NCI-H510A treated with DMSO at 0.1 percent for 48 hours (cell line): ENCODE measurements at places on chromosomes 2 and 18.

DNA sequence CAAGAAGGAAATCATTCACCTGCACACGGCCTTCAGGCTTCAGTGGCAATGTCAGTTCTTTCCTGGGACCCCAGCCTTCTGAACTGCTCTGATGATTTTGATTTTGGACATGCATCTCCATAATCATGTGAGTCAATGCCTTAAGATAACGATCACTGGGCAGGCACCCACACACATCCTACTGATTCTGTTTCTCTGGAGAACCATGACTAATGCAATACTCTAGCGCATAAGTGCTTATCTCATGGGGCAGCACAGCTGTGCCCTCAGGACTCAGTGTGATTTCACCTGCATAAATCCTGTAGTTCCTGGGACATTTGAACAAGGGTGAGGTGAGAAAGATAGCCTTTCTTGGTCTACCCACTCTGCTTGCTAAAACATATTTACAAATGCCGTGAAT is 144.6 kb downstream of the AKAIN1 start:
- DNase-seq: no peak

DNA sequence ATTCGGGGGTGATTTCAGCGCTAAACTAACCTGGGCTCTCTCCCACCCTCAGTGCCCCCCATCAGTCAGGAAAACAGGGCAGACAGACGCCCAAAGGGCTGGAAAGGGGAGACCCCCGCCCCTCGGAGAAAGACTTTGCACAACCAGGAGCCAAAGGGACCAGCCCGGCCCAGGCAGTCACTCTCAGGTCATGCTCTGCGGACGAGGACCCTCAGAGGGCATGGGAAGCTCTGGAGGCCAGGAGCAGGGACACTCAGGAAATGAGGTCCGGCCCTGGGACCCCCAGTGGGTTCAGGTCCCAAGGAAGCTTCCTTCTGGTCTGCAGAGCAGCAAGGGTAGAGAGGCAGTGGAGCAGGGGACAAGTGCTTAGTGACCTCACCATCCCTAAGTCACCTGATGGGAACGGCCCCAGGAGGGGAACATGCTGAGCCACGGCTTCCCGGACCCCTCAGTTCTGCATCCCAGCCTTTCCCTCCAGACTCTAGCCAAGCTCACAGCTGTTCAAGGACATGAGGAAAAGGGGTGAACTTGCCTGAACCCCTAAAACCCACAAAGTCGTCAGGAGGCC is 88.0 kb upstream of the GPC1 start:
- no peak for DNase-seq

- DNase-seq: no peak
Measured at GRCh38 chr2:2856723-2857415, 520.7 kb downstream of the EIPR1 start.

GRCh38 chr2:215967590-215968378 is 45.6 kb downstream of the MREG start:
- no peak for DNase-seq

GRCh38 chr2:70081221-70081620 is 6.1 kb upstream of the PCBP1 start:
- DNase-seq: no peak

- no peak for DNase-seq
Measured at GRCh38 chr2:98301469-98301868, 44.8 kb upstream of the CNGA3 start.

DNA sequence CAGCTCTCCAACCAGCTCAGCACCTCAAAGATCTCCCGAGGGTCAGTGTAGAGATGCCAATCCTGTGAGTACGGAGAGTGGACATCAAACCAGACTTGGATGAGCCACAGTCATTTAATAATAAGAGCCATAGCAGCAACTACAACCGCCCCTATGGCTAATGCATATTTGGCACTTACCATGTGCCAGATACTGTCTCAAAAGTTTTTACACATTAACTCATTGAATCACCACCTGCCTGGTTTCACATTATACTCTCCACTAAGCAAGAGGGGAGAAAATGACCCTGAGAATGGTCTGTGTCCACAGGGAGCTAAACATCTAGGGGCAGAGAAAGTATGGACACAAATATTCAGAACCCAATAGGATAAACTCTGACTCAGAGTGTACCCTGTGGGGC is 2.6 kb downstream of the CNPPD1 start:
- DNase-seq: no peak

- DNase-seq: no peak
Measured at GRCh38 chr2:13583609-13584008, 866.9 kb downstream of the TRIB2 start.

DNA sequence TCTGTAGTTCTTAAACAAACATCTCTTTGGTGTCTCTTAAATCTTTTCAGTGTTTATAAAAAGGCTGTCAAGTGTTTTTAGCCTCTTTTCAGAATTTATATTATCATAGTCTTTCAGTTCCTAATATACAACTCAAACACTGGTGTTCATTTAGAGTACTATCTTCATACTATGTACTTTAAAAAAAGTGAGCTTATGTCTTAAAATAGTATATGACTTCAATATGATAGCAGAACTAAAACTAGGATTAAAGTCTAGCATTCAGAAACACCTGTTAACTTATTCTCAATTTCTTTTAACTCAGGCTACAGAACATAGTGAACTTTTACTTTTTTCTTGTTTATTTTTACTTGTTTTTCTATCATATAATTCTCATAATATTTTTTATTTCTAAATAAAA is 14.7 kb upstream of the IKZF2 start:
- DNase-seq: no peak

DNA sequence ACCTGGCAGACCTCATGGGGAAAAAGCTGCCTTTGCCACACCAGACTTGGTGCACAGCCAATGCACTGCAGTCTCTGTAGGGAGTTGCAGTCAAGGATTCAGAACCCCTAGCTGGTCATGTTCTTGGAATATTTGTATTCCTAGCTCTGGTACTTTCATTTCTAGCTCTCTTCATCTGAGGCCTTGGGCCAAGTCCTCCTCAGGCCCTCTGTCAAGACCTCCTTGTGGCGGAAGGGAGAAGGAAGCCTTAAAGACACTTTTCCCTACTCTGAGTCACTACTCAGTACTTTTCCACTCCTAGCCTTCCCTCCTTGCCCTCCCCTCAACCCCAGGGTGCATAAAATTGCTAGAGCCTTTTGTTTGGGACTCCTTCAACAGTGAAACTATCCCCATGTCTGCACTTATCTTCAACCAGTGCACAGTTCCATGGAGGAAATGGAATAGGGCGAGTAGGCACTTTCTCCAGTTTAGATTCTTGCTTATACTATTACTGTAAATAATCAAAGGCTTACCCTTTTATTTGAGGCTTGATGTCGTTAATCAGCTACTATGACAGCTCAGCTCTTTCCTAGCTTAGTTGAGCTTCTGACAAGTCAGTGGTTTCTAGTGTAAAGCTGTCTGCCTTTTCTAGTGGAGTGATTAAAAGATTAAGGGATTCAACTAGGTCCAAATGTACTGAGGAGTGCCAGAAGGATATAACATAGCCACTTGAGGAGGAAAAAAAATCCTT is 15.8 kb downstream of the M1AP start:
- DNase-seq: no peak

- DNase-seq: no peak
Measured at GRCh38 chr2:33213244-33213643, 263.2 kb upstream of the RASGRP3 start.

DNA sequence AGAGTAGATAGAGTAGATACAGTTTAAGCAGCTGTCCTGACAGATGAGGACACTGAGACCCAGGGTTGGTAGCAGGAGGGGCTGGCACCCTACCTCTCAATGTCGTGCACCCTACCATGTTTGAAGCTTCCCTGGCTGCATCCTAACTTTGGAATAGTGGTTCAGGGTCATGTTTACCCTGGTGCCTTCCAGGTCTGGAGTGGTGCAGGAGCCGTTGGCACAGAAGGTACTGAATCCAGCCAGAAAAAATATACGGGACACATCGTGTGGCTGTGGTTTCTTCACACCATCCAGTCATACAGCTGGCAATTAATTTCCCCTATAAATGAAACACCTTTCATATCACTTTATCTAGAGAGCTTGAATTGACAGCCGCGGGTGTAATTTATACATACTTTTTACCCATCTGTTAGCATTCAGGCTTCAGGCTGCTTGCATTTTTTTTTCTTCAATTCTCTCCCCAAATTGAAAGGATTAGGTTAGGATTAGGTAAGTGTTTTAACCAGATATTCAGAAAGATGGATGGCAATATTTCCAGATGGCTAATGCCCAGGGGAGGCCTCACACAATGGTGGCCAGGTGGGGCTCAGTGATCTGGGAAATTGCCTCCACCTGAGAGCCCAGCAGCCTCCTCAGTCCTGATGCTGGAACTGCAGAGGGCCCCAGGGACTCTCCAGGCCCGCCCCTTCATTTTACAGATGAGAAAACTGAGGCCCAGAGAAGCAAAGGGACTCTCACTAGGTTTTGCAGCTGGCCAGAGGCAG is 127.0 kb downstream of the CELF4 start:
- no peak for DNase-seq

GRCh38 chr2:76668279-76668678 is 853.9 kb downstream of the LRRTM4 start:
- DNase-seq: no peak

- DNase-seq: no peak
Measured at GRCh38 chr18:48920408-48921038, 30.2 kb downstream of the SMAD7 start.

DNA sequence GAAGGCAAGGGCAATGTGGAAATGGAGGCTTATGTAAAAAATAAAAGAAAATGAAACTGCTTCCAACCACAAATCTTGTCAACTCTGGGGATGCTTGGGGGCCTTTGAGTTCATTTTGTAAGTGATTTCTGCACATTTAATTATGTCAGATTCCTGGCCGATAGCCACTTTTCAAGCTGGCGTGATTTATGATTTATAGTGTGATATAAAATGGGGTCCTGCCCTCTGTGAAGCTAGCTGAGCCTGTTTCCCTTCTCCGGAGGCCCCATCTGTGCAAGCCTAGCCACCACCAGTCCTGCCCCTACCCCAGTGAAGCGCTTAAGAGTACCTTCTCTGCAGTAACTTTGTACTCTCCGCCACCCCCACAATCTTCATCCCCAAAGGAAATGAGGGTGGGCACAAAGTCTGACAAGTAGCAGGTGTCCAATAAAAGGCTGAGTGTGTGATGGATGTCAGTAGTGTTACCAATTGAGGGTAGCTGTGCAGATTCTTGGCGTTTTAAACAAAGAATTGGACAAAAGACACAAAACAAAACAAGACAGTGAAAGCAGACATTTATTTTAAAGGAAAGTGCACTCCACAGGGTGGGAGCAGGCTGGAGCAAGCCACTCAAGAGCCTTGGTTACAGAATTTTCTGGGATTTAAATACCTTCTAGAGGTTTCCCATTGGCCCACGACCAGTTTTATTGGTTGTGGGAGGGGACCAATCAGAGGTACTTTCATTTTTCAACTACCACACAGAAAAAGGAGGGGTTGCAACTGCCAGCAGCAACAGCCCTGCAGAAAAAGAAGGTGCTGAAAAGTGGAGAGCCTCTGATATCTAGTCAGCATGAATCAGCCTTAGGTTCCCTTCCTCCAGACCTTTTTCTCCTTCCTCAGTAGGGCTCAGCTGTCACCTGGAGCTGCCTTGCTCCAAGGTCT is 39.0 kb upstream of the SIX3 start:
- no peak for DNase-seq

DNA sequence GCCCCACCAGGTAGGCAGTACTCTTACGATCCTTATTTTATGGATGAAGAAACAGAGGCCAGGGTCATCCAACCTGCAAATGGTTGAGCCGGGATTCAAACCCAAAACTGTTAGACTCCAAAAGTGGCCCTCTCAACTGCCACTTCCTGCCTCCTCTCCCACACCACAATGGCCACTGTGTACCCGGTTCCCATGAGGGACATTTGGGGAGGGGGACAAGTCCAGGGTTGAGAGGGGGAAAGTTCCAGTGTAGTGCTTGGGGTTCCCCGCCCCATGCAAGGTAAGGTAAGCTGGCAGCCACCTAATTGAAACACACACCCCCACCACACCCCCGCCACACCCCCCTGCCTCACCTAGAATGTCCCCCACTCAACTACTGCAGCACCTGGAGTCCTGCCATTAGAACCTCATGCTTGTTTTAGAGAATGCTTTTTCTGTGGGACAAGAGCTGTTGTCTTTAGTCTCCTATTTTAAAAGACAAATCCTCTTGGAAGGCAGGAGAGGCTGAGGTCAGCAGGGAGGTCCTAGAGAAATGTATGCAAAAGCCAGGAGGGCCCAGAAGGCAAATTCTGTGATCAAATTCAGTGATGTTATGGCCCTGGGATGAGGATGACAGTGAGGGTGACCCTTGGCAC is 145.2 kb downstream of the ZFP36L2 start:
- DNase-seq: no peak

DNA sequence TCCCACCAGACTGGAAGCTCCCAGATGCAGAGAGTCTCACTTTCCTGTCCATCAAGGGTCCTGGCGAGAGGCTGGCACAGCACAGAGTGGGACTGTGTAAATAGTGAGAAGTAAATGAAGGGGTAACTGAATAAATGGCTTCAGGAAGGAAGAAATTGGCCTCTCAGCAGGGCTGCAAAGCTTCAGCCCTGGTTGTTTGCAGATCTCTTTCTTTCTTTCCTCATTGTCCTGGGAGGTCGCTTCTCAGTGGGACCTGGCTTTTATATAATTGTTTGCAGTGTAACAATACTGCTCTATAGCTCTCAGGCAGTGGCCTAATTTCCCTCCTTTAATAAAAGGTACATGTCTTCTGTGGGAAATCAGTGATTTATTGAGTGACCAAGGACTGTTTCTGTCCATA is 74.9 kb upstream of the GPR45 start:
- DNase-seq: no peak

DNA sequence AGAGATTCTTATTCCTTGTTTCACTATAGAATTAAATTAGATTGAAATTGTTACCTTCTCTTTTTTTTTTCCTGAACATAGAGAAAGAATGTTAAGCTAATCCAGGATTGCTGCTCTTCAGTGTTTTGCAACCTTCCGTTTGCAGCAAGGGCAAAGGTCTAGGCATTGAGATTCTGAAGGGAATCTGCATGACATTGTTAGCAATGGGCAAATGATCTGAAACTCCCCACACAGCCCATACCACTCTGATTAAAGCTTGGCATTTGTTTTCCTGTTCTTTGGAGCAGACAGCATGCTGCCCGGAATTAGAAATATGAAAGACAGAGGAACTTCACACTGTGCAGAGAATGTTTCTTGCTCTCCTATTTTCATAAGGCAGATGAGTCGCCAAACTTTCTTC is 551.8 kb downstream of the SOCS6 start:
- DNase-seq: no peak

DNA sequence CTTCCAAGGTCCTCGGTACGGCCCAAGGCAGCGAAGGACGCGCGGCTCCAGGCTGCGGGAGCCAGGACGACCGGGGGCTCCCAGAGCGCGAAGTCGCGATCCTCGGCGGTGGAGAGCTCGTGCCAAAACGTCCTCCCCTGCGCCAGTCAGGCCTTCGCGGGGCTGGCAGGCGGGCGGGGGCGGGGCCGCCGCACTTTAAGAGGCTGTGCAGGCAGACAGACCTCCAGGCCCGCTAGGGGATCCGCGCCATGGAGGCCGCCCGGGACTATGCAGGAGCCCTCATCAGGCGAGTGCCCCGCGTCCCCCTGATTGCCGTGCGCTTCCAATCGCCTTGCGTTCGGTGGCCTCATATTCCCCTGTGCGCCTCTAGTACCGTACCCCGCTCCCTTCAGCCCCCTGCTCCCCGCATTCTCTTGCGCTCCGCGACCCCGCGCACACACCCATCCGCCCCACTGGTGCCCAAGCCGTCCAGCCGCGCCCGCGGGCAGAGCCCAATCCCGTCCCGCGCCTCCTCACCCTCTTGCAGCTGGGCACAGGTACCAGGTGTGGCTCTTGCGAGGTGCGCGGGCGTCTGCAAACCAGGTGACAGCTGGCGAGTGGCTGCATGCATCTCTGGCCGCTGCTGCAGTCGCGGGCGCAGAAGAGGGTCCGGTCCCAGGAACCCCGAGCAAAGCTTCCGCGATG is at the start of gene CIDEA:
Gene CIDEA, plus strand, starts transcription at position 226 of the 684 bp plus-strand sequence. Its CDS starts 23 bp downstream, at position 249.
- DNase-seq: peak; percentile 1
